ENCODE measurements at places on chromosomes 13 and 19.
A peak's percentile ranks its signal among the peaks of the same experiment; 100 is the strongest.

GRCh38 chr13:31094331-31095015, 67.2 kb downstream of the HSPH1 start:
- DNase-seq = no peak

DNA sequence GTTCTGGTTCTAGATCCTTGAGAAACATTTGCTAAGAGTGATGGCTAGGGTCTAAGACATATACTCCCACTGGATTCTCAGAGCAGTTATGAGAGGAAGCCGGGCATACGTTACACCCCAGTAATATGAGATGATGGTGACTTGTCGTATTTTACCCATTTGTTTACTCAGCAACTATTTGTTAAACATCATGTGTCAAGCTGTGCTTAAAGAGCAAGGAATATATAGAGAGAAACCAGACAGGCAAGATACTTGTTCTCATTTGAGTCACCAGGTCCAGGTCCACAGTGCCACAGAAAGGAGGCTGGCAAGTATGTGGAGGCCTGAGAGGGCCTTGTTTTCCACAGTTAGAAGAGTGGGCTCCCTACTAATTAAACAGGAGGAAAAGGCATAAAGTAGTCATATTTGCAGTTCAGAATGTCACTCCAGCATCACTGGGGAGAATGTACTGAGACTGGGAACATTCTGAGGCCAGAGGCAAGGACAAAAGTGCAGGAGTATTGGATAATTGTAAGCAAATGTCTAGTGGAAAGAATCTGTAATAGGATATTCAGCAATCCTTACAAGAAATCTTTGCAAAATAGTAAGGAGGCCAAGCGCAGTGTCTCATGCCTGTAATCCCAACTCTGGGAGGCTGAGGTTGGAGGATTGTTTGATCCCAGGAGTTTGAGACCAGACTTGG, 142.2 kb downstream of the IRS2 start:
- DNase-seq = no peak

DNA sequence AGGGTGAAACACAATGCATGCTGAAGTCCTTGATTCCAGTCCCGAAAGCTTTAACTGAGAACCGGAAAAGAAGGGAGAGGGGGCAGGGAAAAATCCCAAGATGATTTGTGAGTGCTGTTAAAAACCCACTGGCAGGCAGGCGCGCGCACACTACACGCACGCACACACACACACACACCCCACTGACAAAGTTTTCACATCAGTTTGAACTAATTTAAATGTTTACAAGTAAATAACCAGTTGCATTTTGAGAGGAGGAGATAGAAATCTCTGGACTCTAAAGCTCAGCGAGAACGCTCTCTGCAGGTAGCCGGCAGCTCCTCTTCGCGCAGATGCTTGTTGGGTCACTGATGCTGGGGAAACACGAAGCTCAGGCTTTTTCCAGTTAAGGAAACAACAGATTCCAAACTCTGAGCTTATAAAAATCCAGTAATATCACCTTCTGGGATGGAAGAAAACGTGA, 818 bp upstream of the SLITRK1 start:
- DNase-seq = no peak

DNA sequence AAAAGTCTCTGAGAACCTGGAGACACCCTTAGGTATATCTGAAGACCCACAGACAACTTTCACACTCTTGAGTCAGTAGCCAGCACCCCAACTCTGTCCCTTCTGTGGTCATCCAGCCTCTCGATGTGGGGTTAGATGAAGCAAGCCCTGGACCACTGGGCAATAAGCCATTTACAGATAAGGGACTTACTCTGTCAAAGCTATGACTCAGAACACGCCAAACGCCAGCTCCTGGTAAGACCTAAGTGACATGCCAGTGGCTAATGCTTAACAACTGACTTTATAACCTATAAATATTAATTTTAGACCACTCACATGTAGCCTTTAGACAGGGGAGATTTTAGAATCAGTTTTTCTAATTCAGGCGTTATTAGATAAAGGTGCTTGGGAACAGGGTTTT, 85.7 kb downstream of the SHISA2 start:
- no peak for DNase-seq

GRCh38 chr19:54430306-54431254, 15.3 kb downstream of the TTYH1 start:
- DNase-seq = no peak

DNA sequence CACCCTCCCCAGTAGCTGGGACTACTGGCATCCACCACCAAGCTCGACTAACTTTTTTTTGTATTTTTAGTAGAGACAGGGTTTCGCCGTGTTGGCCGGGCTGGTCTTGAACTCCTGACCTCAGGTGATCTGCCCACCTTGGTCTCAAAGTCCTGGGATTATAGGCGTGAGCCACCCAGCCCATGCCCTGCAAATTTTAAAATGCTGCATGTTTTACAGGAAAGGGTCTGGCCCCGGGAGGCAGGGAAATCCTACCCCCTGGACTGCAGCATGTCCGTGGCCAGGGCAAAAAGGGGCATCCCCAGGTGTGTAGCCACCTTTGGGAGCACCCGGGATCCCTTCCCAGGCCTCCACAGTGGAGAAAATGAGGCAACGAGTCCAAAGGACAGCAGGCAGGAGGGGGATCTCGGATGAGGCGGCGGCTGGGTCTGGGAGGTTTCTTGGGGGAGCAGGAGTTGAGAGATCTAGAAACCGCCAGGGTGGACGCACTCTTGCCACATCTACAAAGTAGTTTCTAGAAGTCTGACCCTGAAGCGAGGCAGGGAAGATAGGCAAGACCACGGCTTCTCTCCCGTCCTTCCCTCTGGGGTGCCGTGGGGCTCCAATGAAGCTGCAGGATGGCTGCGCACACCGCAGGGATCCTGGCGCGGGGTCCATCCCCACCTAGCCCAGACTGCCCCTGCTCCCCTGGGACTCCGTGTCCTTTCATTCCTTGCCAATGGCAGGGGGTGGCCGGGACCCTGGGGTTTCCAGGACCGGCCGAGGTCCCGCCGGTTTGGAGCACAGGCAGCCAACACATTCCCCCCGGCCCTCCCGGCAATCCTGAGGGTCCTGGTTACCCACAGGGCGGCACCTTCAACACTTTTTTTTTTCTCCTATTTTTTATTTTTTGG, 21.3 kb upstream of the ZBTB7A start:
- no peak for DNase-seq

DNA sequence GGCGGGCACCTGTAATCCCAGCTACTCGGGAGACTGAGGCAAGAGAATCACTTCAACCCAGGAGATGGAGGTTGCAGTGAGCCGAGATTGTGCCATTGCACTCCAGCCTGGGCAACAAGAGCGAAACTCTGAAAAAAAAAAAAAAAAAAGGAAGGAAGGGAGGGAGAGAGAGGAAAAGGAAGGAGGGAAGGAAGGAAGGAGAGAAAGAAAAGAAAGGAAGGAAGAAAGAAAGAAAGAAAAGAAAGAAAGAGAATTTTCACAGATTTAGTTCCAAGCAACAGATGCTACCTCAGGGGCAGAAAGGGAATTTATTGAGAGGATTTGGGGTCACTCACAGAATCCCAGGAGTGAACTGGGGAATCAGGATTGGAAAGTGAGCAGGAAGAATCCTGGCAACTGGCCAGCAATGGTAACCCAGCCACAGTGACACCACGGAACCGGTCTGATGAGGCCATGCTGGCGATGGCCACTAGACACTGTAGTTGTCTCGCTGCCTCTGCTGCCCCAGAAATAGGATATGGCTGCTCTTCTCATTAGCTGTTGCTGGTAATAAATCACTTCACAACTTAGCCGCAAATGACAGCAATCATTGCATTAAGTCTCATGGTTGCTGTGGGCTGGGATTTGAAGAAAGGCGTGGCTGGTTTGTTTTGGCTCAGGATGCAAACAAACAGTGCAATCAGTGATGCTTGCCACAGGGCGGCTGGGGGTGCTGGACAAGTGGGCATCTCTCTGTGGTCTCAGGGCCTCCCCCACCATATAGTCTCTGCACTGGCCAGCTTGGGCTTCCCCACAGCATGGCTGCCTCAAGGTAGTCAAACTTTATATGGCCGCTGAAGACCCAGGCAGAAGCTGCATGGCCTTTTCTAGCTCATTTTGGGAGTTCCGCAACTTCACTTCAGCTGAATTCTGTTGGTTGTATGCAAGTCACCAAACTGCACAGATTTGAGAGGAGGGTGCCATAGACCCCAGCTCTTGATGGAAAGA, 5.2 kb upstream of the BCAM start:
- no peak for DNase-seq

DNA sequence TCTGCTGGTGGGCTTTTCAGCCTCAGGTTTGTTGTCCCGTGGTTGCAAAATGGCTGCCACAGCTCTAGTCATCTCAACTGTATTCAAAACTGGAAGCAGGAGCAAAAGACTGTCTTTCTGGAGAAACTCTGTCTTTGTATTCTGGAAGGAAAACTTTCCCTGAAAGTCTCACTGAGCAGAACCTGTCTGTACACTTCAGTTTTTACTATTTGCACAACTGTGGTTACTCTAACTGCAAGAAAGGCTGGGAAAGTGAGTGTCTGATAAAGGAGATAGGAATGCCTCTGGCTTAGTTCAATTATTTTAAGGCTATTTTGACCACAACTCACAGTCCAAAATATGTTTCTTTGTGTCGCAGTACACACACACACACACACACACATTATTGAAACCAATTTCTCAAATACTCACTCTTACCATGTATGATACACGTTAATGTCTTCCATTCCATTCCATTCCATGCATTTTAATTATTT, 49.7 kb upstream of the EHD2 start:
- DNase-seq = peak; percentile 96

DNA sequence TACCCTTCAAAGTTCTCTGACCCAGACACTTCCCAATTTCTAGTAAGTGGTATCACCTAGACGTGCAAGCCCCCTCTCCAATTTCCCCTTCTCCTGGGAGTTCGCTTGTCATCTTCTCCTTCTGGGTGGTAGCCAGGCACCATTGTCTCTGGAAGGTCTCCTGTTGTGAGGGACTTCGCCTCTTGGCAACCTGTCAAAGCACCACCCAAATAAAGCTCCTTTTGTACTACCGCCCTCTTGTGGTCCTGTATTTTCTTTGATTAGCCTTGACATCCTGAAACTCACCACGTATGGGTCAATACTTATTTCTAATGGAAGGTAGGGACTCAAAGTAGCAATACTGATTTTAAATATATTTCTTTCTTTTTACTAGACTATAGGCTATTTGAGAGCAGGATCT, 8.2 kb downstream of the GPC5 start:
- DNase-seq = peak; percentile 9

Data from HFFc6 (cell line).